ENCODE measurements at places on chromosomes 3 and 15. TPM values are rescaled to one million over a fixed set of nuclear protein-coding genes. Genes with fewer than 3 reads are reported as not detected.

DNA sequence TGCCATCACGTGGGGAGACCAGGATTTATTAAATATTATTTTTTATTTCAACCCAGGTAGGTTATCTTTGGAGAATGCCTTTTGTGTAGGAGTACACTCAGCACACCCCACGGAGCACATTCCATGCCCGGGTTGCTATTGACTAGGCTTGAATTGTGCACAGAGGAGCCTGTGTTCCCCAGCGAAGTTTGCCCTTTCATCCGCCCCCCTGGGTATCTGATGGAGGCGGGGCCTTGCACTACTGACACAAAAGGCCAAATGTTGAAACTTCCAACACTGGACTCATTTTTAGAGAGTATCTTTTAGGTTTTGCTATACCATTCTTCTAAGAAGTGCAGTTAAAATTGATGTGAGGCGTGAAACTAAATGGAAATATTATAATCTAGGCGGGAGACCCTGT, 39.3 kb upstream of the PPP4R2 start:
- DNase-seq = no peak

GRCh38 chr15:100932676-100933348, 13.7 kb downstream of the LRRK1 start:
- DNase-seq = no peak

GRCh38 chr3:82030916-82031315, 269.5 kb upstream of the GBE1 start:
- DNase-seq = no peak

- no peak for DNase-seq
These were observed 103.8 kb downstream of the ADCY5 start for GRCh38 chr3:123344907-123345594.

DNA sequence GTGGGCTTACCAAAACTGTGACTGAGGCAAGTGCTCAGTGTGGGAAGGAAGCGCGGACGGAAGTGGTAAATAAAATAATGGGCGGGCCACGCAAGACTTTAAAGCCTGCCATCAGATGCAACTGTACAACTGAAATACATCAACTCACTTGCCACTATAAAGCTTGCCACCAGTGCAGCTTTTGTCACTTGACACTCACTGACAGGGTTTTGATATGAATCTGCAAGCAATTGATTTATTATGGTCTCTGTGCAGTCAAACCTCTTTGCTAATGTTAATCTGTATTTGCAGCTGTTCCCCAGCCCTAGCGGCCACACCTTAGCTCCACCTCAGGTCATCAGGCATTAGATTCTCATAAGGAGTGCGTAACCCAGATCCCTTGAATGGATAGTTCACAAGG, 2.3 kb upstream of the GFM1 start:
- DNase-seq = peak; percentile 72

The LTK gene
- 4.3 TPM for polyA plus RNA-seq

Data from K562 (cell line).